ENCODE measurements at places on chromosomes 12 and 14.

DNA sequence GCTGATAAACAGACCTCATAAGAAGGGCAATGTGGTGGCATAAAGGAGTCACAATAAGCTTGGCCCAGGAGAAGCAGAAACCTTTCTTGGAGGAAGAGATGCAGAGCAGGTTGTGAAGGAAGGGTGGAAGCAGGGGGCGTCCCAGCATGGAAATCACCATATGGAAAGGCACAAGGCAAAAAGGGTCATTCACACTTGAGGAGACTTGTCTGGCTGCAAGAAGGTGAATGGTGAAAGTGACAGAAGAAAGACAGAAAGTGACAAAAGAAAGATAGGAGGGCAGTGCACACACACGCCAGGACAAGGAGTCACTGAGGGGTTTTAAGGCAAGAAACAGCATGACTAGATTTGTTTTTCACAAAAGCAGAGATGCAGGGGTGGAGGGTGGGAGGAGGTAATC lies 38.3 kb downstream of the GALNT4 start:
- no peak for DNase-seq

DNA sequence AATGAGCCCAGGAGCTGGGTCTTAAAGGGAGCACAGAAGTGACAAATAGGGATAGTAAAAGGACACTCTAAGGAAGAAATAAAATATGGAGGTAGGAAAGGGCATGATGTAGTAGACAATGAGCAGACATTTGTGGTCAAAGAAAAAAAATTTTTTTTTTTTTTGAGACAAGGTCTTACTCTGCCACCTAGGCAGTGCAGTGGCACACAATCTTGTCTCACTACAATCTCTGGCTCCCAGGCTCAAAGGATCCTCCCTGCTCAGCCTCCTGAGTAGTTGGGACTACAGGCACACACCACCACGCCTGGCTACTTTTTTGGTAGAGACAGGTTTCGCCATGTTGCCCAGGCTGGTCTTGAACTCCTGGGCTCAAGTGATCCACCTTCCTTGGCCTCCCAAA lies 8.5 kb downstream of the FKBP3 start:
- DNase-seq: no peak

DNA sequence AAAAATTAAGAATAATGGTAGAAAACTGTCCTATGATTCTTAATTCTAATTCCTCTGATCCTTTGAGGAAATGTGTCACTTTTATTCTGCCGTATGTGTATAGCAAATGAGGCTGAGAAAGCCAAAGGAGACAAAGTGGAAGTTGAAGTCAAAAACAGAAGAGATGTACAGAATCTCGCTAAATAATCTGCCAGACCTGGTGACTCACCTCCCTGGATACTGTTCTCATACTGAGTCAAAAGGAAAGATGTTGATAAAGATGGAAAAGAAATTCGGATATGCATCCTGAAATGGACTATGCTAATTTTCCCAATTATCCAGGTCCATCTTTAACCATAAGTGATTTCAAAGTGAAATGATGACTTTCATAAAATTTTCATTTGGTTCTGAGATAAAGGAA lies 92.5 kb downstream of the DUSP6 start:
- no peak for DNase-seq

DNA sequence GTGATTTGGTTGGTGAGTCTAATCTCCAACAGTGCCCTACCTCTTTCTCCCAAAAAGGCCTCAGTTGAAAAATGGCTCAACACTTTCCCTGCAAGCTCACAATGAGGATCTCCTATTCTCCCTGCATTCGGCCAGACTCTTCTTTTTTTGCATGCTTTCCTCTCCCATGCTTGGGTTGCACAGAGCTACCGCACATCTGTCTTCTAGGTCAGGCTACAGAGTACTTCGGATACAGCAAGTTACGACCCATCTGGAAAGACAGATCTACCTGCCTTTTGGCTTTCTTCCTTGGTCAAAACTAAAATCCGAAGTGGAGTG lies 305 bp upstream of the SLC16A7 start:
- no peak for DNase-seq

DNA sequence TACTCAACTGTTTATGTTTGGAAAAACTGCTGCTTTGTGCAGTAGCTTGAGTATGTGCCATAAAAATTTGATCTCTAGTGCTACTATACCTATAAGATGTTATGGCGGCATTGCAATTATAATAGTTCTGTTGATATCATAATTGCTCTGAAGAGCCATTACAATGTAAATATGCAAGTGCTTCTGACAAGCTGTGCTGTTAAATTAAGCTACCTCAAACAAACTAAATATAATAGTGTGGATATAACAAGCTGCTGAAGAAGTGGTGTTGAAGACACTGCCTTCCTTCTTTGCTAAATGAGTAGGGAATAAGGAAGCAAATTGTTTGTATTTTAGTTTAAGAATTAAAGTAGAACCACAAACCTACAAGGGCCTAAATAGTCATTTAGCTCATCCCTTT lies 301.0 kb upstream of the MIS18BP1 start:
- no peak for DNase-seq
